ENCODE measurements at places on chromosomes 13 and 19.
A peak's percentile ranks its signal among the peaks of the same experiment; 100 is the strongest.

- DNase-seq, result no peak
These were observed 13.3 kb downstream of the PALM3 start for GRCh38 chr19:14048443-14049153.

DNA sequence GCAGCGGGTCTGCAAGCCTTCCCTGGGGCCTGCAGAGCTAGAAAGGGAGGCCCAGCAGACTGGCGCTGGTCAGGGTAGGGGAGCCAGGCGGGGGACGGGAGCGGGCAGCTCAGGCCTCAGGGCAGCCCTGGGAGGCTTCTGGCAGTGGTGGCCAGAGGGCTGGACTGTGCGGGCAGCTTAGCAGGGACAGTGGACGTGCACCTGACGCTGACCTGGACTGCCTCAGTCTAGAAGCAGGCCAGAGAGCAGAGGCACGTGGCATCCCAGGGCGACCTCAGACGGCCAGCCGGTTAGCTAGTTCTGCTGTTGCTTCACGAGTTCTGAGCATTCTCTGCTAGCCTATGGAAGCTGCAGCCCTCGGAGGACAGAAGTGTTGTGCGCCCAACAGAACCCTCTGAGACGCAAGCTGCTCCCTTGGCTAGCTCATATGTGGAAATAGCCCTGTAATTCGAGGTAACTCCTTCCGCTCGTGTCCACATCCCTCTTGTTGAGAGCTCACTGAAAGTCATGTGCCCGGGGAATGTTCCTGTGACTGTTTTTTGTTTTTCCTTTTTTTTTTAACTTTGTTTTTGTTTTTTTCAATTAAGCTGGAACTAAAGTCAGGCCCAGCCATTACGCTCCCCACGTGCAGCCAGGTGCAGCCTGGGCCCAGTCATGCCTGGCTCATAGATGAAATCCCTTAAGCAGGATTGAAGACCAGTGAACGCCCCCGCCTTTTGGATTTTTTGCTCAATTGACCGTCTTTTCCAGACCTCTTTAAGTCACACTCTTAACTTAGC lies 1.9 kb upstream of the FAM174C start:
- DNase-seq, result no peak

GRCh38 chr13:21080593-21080891 lies 19.2 kb upstream of the LATS2 start:
- no peak for DNase-seq

DNA sequence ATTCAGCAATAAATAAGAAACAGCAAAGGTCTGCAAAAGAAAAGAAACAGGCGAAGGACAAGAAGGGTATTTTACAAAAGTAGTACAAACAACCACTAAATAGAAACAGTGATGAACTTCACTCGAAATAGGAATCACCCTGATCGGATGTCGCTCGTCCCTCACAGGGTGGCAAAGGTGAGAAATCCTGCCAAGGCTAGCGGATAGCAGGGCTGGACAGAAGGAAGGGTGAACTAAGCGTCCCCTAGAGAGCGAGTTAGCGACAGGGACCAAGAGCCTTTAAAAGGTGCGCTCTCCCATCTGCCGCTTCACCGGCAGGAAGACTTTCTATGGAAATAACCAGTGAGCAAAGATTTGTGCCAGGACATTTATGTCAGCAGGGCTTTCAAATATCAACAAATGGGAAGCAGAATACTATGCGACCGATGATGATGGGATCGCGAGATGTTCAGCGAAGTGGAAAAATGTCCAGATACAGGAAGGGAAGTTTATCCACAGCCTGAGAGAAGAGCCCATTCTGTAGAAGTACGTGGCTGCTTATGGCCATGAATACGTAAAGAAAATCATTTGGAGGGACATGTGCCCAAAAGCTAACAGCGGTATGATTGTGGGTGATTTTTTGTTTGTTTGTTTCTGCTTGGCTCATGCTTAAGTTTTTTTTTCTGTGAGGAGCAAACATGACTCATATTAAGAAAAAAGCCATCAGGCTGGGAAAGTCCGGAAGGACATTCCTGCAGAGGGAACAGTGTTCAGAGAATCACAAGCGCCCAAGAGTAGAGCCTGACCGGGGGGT lies 18.9 kb downstream of the ELAVL1 start:
- DNase-seq, result no peak

- no peak for DNase-seq
These were observed 4.1 kb downstream of the MAB21L1 start for GRCh38 chr13:35472323-35472881.

- no peak for DNase-seq
These were observed 6.7 kb upstream of the CCNP start for GRCh38 chr19:40232949-40233810.

- DNase-seq, result no peak
These were observed 203.9 kb downstream of the COL4A1 start for GRCh38 chr13:110103026-110103425.

- DNase-seq, result no peak
These were observed 113.6 kb downstream of the ATP11A start for GRCh38 chr13:112803422-112803821.

DNA sequence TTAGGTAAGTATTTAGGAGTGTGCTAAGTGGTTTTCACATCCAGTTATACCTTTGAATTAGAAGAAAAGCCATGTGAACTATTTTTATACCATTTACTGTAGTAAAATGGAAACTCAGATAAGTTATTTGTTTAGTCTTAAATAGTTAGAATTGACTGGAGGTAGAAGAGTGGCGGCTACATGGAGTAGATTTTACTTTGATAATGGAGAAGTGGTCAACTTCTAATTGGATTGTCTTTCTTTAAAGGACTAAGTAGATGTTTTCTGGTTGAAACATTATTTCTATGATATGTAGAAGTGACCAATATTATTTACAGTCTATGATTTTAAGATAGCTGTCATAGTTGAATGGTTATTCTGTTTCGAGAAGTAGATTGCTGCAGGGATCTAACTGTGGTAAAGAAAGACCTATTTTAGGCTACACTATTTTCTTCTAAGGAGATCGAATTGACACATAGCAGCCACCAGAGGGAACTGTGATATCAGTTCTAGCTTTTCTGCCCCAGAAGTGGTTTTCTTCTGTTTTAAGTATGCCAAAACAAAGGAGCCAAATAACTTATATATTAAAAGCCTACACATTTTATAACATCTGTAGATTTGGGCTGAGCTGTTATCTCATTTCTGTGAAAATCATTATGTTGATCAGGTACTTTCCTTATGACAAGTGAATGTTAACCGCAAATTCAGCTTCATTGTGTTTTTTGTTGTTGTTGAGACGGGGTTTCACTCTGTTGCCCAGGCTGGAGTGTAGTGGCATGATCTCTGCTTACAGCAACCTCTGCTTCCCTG lies 26.1 kb downstream of the ZMYM2 start:
- no peak for DNase-seq

DNA sequence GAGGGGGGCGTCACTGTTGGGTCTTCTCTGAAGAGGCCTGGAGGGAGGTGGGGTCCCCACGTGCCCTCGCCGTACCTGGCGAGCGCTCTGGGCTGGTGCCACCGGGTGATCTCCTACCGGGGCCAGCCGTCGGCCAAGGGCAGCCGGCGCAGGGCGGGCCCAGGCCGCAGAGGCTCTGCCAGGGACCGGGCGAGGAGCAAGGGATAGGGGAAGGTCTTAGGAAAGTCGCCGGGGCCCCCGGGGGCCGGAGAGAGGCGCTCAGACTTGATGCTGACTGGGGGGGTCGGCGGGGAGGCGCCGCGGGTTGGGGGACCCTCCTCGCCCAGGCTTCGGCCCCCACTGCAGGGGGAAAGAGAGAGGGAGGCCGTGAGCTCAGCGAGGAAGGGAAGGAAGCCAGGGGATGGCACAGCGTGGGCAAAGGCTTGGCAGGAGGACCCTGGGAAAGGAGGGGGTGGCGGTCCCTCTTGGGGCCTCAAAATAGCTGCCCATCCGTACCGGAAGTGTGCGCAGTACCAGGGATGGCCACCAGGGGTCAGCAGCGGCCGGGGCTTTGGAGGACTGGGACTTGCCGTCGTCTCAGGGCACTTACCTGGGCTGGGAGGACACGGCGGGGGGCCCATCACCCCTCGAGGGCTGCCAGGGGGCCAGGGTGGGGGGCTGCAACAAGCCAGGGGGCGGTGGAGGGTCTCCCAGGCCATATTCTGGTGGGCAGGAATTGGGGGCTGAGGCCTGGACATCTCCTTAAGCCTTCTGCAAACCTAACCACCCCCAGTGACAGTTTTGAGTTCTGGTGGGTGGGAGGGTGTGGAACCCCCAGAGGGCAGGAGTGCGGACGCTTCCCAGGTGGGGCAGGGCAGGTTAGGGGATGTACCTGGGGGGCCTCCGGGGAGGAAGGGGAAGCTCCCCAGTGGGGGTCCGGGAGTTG lies 7.7 kb upstream of the TMEM161A start:
- DNase-seq, result peak; percentile 53

GRCh38 chr13:36329361-36329760 lies 16.8 kb downstream of the SPART start:
- DNase-seq, result peak; percentile 11

- no peak for DNase-seq
These were observed 36.3 kb downstream of the COL4A2 start for GRCh38 chr13:110343241-110343865.

DNA sequence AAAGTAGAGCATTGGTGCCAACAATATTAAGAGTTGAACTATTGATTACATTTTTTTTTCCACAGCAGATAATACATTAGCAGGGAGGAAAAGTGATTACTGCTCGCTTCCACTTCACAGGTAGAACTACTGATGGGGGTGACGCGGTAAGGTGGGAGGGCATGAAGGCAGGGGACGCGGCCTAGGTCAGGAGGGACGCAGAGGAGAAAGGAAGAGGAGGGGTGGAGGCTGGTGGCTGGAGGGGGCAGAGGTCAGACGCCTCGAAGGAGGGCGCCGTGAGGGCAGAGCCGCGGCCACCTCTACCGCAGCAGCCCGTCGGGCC lies 287 bp upstream of the B3GLCT start:
- no peak for DNase-seq

DNA sequence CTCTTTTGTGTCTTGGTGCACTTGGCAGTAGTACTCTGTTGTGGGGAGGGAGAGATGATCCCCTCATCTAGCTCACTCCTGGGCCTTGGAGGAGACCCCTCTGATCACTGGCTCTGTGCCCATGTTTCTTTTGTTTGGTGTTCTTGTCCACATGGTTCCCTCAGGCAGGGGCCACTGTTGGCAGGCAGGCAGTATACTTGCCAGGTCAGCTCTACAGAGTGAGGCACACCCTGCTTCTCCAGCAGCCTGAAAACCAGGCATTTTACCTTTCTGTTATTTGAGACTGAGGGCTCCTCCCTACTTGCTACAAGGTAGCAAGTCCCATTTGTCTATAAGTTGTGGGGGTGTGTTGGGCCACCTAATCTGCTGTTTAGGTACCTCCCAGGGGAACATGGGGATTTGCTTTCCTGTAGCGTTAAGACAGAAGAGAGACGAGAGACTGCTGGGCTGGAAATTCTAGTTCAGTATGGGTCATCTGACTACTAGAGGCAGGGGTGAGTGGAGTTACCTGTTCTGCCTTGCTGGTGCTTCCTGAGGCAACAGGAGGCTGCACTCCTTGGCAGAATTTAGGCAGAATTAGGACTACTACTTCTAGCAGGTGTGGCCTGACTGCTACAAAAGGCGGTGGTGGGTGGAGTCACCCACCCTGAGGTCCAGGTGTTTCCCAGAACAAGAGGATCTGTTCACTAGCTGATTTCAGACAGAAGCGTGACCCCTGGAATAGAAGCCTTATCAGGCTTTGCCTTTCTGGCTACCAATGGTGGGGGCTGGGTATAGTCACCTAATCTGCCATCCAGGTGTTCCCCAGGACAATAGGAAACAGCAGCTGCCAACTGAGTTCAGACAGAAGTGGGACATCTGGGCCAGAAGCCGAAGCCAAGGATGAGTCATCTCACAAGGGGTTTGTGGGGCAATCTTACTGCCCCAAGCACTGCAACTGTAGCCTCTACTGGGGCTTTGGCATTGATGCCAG lies 843.0 kb upstream of the ATXN8OS start:
- DNase-seq, result no peak

- no peak for DNase-seq
These were observed 16.6 kb downstream of the CEACAM7 start for GRCh38 chr19:41671486-41671885.

DNA sequence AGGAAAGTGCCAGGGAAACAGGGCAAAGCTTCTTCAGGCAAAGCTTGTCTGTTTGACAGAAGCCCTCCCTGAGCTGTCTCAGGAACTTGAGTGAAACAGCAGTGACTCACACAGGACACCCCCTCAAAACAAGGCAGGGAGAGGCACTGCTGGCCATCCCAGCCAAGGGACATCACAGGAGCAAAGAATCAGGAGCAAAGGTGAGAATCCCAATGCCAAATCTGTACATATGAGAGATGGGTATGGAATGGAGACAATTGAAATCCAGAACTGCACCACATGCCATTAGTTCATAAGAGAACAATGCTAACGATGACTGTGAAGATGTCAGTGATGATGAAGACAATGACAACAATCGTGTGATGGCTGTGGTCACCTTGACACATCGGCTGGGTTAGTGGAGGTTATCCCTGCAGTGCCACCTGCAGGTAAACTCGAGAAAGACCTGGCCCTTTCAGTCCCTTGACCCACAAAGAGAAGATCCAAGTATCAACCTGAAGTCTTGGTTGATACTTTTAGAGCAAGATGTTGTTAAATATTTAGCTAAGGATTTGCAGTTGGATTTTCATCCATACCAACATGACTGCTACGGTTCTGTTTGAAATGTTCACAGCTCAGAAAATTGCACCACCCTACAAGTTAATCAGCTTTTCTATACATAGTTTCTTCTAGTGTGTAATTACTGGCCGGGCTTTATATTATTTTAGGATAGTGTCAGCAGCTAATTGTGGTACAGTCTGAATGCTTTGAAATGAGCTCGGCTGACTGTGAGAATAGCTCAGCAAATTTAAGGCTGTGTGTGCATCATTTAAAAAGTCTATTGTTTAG lies 42.0 kb upstream of the IPO5 start:
- peak; percentile 19 for DNase-seq

- DNase-seq, result no peak
These were observed at the start of gene DOCK6 for GRCh38 chr19:11261971-11262839. TSS of gene DOCK6 (minus strand) at chr19:11262524. CDS start at chr19:11262440, 84 bp downstream.

- no peak for DNase-seq
These were observed 10.7 kb downstream of the C19orf25 start for GRCh38 chr19:1468274-1468820.

DNA sequence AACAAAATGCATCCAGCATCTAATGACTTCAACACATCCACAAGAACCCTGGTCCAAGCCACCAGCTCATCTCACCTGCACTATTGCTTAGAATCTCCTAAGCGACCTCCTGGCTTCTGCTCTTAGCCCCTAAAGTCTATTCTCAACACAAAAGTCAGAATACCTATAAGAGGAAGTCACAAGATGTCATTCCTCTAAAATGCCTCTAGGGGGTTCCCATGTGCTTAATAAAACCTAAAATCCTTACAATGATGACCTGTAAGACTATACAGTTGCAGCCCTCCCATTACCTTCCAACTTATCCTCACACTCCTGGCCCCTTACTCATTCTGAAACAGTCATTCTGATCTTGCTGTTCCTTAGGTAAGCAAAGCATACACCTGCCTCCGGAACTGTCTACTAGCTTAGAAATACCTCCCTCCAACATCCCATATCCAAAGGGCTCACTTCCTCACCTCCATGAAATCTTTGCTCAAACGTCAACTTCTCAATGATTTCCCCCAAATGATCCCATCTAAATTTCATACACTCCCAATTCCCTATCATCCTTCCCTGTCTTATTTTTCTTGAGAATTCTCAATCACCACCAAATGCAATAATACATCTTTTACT lies 10.0 kb downstream of the ATP7B start:
- DNase-seq, result no peak

Measured in skin of body (tissue), 3 donors.